Stimulated activated CD8-positive, alpha-beta memory T cell treated with anti-CD3 and anti-CD28 coated beads, Interleukin-7, amount 100 ng/mL, for 1 hour (primary cell): ENCODE measurements at places on chromosomes 3 and 15.

DNA sequence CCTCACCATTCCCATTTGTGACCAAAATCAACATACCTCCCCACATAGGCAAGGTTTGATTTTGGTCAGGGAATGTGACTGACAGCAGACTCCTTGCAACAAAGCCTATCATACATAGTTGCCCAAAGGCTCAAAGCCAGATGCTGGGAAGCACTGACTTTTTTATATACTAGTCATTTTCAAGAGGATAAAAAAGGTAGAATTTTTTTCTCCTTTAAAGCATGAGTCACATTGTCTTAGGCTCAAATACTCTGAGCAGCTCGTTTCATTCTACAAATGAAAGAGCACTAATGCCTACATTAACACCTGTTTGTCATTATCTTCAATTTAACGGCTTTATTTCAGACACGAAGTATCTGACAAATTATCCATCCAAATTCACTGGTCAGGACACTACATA, 36.2 kb downstream of the ICE2 start:
- no peak for DNase-seq

GRCh38 chr3:158830391-158830790, 28.5 kb downstream of the MFSD1 start:
- no peak for DNase-seq

DNA sequence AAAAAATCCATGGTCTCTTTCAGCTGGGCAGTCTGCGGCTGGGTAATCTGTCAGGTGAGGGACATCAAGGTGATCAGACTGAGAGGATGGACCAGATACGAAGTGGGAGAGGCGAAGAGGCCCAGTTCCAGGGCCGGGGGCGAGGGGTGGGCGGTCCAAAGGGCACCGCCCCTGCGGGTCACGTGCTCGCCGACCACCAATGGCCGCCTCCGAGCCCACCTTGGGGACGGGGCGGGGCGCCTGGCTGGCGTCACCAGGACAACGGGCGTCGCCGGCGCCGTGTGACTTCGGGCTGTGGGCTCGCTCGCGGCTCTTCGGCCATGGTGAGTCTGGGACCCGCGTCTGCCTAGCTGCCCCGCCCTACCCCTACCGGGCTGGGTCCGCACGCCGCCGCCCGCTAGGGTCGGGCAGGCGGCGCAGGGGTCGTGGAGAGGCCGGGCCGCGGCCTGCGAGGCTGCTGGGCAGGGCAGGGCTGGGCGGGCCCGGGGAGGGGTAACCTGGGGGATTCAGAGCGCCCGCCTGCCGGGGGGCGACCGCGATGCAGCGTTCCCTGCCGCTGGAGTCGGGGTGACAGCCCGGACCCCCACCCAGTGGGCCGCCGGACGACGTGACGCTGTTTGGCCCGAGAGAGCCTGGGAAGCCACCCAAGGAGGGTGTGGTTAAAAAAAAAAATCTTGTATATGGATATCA, at the start of gene FBXL2:
FBXL2 (plus strand) TSS at position 250 of the 690 bp plus-strand sequence; CDS start at position 321, 71 bp downstream.
- no peak for DNase-seq

DNA sequence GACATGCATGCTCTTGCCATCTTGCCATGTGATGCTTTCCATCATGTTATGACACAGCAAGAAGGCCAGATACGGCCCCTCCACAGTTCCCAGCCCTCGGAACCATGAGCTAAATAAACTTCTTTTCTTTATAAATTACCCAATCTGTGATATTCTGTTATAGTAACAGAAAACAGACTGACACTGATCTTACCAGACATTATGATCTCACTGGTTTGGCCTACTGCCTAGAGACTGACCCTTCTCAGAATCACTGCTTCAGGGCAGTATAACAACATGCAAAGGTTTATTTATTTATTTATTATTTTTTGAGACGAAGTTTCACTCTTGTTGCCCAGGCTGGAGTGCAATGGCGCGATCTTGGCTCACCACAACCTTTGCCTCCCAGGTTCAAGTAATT, 14.0 kb downstream of the ZNF619 start:
- DNase-seq, result no peak

DNA sequence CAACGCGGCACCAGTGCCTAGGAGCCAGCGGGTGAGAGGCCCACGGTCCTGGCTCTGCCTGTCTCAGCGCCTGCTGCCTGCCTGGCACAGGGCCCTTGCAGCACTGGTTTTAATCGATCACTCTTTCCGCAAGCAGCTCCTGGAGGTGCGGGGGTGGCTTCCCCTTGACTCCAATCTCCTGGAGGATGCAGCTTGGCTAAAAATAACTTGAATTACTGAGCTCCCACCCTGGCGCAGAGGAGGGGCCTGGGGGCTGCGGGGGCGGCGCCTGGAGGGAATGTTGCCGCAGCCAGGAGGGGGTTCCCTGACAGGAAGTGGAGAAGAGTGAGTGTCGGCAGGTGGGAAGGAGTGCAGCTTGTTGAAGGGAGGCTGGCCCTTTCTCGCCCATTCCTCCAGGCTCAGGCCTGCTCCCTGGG, 9.9 kb upstream of the RPL29 start:
- no peak for DNase-seq

DNA sequence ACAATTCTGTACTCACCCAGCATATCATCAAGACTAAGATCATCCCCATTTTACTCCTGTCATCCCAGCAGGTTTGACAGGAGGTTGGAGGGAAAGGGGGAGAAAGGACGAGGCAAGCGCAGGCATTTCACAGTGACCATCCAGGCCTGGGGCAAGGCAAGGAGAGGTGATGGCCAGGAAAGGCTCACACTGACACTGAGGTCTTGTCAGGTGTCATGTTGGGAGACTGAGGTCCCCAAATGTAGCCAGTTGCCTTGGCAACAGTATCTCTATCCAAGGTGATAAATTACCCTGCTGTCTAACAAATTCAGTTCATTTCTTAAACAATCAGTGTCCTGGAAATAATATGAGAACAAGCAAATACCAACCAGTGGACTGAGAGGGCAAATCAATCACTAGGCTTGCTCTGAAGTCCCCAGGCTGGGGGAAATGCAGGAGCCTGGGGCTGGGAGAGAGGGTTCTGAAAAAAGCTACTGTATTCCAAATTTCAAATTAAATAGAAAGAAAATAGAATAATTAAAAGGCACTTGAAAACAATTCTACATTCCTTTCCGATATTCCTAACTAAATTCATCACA, 172.8 kb downstream of the OSBPL10 start:
- no peak for DNase-seq
